ENCODE measurements at places on chromosomes 3 and 15.

GRCh38 chr15:33724321-33725036 is 243.8 kb upstream of the CHRM5 start:
- DNase-seq: no peak

DNA sequence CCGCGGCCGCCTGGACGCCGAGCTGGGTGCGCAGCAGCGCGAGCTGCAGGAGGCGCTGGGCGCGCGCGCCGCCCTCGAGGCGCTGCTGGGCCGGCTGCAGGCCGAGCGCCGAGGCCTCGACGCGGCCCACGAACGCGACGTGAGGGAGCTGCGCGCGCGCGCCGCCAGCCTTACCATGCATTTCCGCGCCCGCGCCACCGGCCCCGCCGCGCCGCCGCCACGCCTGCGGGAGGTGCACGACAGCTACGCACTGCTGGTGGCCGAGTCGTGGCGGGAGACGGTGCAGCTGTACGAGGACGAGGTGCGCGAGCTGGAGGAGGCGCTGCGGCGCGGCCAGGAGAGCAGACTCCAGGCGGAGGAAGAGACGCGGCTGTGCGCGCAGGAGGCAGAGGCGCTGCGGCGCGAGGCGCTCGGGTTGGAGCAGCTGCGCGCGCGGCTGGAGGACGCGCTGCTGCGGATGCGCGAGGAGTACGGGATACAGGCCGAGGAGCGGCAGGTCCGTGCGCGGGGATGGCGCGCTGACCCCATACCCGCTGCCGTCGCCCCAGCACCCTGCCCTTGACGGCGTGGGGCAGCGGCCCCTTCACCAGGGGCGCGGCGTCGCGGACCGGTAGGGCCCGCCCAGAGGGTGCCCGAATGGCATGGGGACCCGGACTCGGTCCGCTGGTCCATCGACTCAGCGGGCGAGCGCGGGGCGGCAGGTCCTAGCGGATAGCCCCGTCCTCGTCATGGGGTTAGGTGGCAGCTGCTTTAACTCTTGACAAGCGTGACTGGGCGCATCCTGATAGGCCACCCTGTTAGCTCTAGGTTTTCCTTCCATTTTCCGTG is 848 bp downstream of the SYNM start:
- no peak for DNase-seq

GRCh38 chr15:88274553-88275460 is 18.3 kb upstream of the NTRK3 start:
- DNase-seq: no peak

DNA sequence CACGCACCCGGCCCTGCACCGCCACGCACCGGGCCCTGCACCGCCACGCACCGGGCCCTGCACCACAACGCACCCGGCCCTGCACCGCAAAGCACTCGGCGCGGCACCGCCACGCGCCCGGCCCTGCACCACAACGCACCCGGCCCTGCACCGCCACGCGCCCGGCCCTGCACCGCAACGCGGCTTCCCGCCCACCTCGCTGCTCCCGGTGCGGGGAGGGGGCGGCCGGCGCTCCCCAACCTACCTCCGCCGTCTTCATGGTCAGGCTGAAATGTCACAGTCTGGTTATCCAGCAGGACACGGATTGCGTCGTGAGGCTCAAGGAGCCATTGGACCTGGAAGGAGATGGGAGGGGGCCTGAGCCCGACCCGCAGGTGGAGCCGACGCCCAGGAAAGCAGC is 41.8 kb downstream of the MUC20 start:
- no peak for DNase-seq

DNA sequence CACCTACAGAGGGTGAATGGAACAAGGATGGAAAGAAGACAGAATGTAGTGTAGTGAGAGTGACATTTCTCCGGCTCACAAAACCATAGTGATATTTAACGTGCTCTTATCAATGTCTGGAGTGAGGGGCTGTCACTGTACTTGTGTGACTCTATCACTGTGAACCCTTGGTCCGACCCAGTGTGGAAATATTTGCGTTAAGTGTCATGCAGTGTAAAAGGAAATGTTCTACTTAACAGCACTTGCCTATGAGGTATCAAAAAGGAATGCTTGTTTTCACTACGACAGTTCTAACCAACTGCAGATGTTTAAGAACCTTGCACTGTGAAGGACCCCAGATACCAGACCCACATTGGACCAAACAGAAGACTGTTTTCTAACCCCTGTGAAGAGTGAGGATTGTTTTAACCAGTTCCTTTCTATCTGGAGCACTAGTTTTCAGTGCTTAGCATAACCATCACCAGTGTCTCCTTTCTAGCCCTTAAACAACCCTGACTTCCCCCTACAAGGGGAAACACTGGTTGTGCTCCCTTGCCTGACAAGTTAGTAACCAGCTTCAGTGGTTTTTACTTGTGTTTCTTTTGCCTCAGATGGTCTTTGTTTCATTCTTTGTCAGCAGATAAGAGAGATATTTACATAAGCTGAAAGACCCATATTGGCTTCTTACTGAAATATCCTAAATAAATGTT is 144.7 kb upstream of the ABHD17C start:
- DNase-seq: no peak

Data from stimulated activated CD8-positive, alpha-beta memory T cell treated with anti-CD3 and anti-CD28 coated beads, Interleukin-4, amount 100 ng/mL, for 4 hours (primary cell).